Stimulated activated CD8-positive, alpha-beta memory T cell treated with anti-CD3 and anti-CD28 coated beads, Interleukin-4, amount 100 ng/mL, for 1 hour (primary cell): ENCODE measurements at places on chromosomes 12 and 14.

DNA sequence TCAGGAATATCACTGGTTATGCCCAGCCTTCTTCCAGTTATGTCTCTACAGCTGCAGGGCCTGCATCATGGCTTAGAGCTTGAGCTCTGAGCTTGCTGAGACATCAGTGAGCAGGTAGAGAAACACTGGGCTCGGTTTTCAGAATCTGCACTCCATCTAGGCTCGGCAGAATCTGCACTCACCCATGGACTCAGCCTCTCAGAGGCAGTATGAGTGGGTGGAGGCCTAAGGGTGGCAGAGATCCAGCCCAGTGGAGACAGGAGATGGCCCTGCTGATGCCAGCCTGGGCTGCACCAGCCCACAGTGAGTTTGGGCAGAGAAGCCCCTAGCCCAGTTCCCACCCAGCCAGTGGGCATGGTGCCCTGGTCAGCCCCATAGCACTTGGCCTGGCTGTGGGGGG lies 12.8 kb downstream of the KRT80 start:
- DNase-seq: no peak

- DNase-seq: no peak
These were observed 14.3 kb upstream of the PPP1R13B start for GRCh38 chr14:103861413-103862392.

- DNase-seq: no peak
These were observed 6.6 kb downstream of the DCAF4 start for GRCh38 chr14:72932893-72933292.

- no peak for DNase-seq
These were observed 106.8 kb downstream of the TMEM260 start for GRCh38 chr14:56686416-56686815.

DNA sequence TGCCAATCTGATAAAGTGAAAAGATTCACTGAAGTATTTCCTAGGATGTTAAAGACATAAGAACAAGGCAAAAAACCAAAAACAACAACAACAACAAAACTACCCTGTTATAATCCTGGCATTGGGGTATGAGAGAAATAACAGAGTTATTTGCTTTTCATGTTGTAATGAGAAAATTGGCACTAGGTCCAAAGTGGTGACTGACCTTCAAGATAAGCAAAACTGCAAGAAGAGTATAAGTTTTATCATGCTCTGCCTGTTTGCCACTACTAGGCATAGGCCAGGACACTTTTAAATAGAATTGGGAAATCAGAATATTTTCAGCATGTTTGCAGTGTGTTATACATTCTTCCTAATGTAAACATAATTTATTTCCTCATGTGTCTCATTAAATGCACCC lies 140.1 kb upstream of the CPM start:
- no peak for DNase-seq

GRCh38 chr12:106790020-106790419 lies 15.5 kb downstream of the RIC8B start:
- no peak for DNase-seq

- DNase-seq: no peak
These were observed 72.5 kb downstream of the ITPK1 start for GRCh38 chr14:93042968-93043940.

DNA sequence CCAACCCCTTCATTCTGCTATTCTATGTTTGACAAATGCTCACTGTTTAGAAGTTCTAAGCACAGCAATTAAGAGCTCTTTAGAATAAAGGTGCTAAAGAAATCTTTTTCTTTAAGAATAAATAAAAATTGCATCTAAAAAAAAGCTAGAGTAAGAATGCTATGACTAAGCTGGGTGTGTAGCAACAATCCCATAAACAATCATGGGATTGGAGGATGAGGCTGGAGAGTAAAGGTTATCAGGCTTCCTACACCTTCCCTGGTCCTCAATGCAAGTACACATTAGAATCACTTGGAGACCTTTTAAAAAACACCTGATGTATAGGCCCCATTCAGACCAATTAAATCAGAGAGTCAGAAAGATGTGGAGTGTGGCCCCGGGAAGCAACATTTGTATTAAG lies 88.3 kb downstream of the CIT start:
- no peak for DNase-seq

DNA sequence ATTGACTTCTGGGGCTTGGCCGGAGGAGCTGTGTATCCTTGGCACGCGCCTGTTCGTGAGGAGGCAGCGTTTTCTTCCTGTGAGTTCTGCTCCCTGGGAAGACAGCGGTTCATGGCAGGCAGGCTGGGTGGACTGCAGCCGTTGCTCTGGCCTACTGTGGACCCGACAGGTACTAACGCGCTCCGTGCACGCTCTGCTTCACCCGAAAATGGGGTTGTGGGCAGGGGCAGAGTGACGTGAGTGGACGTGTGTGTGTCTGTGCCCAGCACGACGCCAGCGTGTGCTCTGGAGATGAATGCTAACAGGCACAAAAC lies 179.1 kb downstream of the KIF26A start:
- DNase-seq: no peak

DNA sequence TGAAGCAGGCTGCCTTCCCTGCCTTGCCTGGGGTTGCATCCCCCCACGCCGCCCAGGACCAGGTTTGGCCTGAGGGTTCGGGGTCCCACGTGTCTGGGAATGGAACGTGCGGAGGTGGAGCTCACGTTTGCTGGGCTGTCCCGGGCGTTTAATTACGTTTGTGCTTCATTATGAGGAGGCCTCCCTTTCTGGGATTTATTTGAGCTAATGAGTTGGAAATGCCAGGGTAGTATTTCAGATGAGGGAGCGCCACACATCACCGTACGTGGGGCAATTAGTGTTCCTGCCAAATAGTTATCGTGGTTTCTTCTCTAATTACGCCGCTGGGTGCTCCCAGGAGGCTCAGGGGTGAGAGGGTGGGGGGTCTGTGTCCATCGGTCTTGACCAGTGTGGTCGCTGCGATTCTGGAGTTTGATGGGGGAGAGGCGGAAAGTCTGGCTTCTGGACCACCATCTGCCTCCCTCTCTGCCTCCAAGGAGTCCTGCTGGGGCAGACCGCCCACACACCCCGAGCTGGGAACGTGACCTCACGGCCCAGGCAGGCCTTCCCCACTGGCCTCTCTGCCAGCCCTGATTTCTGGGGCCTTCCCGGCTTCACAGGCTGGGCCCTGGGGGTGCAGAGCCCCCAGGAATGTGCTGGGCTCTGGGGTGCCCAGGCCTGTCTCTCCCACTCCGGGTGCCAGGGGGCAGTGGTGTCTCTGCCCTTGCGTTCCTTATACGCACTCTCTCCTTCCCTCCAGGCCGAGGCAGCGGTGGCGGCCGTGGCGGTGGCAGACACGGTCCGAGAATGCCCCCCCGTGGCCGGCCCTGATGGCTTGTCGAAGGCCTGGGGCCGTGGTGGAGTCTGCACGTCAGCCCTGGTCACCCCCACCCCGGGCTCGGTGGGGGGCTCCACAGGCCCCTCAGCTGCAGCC lies 18.9 kb downstream of the KIF26A start:
- no peak for DNase-seq

DNA sequence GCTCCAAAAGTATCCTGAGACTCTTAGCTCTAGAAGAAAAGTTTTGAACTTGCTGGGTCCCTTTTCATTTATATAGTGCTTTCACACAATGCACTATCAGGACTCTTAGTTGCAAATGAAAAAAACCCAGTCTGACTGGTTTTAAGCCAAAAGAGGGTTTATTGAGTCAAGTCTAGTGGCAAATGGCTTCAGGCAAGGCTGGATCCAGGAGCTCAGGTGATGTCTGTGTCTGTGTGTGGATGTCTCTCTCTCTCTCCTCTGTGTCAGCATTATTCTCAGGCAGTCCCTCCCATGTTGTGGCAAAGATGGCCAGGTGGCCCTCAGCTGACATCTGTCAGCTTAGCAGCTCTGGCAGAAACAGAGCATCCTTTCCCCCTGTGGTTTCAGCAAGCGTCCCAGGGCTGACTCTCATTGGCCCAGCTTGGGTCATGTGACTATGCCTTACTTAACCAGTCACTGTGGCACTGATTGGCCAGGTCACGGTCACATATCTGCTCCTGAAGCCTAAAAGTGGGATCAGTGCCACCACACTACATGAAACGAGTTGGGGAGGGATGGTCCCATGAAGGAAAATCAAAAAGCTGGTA lies 6.2 kb downstream of the TMEM120B start:
- DNase-seq: no peak

DNA sequence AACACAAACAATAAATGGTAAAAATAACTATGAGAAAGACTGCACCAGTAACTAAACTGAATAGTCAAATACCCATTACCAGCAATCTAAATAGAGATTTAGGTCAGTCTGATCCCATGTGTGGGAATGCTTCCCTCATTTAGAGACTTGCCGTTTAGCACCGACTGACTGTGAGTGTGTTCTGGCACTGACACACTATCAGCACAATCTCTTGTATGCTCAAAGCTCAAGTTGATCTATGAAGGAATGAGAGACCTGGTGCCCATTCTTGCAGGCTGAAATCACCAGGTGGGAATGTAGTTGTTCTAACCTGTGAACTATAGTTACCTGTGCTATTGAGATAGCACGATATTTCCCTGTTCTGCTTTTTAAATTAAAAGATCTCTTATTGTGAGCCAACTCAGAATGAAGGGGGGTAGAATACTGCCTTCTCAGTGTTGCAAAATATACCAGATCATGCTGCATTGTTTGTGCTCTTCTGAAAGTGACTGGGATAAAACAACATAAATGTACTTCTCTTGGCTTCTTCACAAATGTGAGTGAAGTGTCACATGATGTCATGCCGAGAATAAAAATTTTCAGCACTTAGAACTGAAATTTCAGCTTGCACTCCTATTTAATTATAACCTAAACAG lies 99.6 kb downstream of the LIN7A start:
- DNase-seq: no peak
